CD4-positive, CD25-positive, alpha-beta regulatory T cell (primary cell): ENCODE measurements at places on chromosomes 11 and 22.

DNA sequence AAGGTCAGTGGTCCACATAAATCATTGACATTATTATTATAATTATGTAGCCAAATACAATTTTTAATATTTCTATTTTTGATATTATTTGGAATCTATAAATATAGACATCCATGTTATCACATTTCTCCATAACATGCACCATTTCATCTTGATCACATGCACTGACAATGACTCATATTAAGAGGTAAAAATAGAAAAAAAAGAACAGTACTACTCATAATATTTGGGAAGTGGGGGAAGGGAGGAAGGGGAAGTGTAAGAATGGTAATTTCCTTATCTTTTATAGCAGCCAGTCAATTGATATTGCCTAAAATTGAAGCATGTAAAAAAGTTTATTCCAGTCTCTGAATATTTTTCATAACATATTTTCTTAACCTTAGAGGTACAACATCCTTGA, 72.3 kb downstream of the ADM start:
- no peak for DNase-seq

- DNase-seq: peak; percentile 69
These were observed 17.1 kb downstream of the GRAP2 start for GRCh38 chr22:39917776-39918495.

- peak; percentile 6 for DNase-seq
These were observed 55.0 kb upstream of the ANO3 start for GRCh38 chr11:26276798-26277424.

GRCh38 chr11:110087812-110088534, 5.2 kb upstream of the ZC3H12C start:
- no peak for DNase-seq

- DNase-seq: no peak
These were observed 33.9 kb upstream of the CXCR5 start for GRCh38 chr11:118849825-118850224.

GRCh38 chr11:82673631-82674030, 60.0 kb downstream of the FAM181B start:
- no peak for DNase-seq

DNA sequence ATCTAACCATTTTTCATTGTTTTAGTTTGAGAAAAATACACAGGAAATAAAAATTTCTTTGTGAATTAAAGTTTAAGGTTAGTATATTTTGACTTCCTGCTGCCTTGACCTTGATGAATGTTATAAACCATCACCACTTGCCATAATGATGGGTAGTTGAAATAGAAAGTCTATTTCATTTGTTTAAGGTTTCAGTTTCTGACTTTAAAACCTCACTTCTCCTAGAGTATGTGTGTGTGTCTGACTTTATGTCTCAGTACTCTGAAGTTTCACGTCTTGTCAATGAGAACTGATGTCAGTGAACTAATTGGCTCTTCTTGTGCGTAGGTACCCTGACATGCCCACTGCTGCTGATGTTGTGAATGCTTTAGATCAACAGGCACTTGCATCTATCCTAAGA, 188.2 kb downstream of the METTL15 start:
- DNase-seq: no peak

DNA sequence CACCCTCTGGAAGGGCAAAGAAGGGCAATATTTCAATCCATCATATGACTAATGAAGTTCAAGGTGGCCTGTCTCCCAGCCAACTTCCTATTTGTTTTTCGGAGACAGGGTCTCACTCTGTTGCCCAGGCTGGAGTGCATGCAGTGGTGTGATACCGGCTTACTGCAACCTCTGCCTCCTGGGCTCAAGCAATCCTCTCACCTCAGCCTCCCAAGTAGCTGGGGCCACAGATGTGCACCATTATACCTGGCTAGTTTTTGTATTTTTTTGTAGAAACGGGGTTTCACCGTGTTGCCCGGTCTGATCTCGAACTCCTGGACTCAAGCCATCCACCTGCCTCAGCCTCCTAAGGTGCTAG, 13.4 kb downstream of the ABTB2 start:
- no peak for DNase-seq

GRCh38 chr11:61947486-61948210, 2.5 kb upstream of the BEST1 start:
- peak; percentile 60 for DNase-seq

DNA sequence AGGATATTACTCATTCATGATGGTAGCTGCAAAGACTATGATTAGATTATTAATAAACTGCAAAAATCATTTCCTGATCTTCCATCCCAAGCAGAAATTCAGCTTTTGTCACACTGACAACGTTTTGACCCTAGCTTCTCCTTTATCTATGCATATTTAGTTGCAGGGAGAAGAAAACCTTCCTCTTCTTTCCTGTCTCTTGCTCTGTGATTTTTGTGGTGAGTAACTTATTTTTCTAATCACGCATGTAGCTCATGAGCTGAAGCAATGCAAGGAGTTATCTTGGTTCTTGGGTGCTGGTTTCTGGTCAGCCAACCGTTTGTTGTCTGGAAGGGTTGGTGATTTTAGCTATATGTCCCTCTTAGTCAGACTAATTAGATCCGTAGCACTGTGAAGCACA, 56.4 kb downstream of the FDX1 start:
- no peak for DNase-seq

DNA sequence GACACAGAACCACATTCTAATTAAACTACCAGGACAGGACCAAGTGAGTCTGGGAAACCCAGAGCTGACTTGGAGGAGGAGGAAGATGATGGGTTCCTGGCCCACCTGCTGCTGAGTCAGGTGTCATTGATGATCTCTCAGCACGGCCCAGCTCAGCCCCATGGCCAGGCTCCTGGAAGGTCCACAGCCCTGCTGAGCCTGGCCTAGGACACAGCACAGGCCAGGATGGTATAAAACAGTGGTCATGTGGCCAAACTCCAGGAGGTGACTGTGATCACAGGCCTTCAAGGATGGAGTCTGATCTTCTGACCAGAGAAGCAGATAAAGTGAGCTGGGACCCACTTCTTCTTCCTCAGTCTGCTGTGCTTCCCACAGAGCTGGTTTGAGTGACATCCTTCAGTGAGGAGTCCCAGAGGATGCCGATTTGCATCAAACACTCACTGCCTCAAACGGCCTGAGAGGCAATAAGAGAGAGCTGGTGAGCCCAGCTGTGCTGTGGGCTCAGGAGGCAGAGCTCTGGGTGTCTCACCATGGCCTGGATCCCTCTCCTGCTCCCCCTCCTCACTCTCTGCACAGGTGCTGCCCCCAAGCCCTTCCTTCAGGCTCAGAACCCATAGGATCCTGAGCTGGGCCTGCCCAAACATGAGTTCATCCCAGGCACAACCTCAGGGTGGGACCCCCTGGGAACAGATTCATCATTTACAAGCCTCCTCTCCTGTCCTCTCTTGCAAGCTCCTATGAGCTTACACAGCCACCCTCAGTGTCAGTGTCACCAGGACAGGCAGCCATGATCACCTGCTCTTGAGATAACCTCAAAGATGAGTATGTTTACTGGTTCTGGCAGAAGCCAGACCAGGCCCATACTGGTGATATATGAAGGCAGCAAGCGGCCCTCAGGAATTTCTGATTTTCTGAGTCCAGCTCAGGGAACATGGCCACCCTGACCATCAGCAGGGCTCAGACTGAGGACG, 37.7 kb upstream of the IGLL5 start:
- no peak for DNase-seq

DNA sequence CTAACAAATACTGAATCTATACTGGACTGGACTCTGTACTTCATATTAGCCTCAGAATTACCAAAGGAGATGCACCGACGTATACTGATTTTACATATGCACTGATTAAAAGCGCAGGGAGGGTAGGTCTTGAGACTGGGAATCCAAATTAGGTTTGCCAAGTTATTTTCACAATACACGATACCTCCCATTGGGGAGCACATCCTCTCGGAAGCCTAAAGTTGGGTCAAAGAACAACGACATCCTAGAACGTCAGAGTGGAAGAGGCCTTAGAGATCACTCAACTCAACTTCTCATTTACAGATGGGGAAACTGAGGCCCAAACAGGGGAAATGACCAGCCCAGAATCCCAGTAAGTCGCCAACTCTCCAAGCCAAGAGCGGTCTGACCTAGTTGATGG, 626 bp downstream of the DNAL4 start:
- DNase-seq: peak; percentile 13

GRCh38 chr11:101444164-101444563, 139.6 kb downstream of the TRPC6 start:
- DNase-seq: no peak

DNA sequence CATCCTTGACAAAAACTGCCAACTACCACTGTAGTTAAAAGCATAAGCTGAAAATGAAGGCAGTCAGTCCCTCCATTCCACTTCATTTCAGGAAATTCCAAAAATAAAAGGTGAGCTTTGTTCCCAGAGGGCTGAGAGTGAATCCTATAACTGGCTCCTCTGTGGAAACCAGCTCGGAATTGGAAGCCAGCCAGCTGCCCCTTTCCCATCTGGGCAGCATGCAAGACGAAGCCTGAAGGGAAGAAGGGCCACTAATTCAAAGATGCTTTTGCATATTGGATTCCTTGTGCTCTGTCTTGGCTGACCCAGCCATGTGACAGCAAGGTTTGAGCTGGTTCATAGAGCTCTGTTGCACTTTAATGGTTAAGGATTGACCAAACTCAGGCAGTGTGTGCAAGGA, 83.4 kb downstream of the ALX4 start:
- DNase-seq: no peak

GRCh38 chr11:95559899-95560298, 229.7 kb downstream of the FAM76B start:
- no peak for DNase-seq

- DNase-seq: no peak
These were observed 44.8 kb downstream of the ENDOD1 start for GRCh38 chr11:95134491-95134890.

GRCh38 chr22:35498026-35498800, 42.4 kb upstream of the RASD2 start:
- no peak for DNase-seq

DNA sequence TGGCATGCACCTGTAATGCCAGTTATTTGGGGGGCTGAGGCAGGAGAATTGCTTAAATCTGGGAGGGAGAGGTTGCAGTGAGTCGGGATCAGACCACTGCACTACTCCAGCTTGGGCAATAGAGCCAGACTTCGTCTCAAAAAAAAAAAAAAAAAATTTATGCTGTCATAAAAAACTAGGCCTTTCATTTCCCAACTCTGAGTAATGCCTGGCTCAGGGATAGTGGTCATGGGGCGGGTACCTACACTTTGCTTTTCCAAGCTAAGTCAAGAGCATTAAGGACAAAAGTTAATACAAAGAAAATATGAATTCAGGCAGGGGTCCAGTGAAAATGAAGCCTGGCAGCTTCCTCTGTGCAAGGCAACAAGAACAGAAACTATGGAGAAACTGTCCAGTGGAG, 16.3 kb downstream of the CPSF7 start:
- DNase-seq: no peak

GRCh38 chr11:64449381-64450167, 90.6 kb downstream of the RPS6KA4 start:
- peak; percentile 42 for DNase-seq

DNA sequence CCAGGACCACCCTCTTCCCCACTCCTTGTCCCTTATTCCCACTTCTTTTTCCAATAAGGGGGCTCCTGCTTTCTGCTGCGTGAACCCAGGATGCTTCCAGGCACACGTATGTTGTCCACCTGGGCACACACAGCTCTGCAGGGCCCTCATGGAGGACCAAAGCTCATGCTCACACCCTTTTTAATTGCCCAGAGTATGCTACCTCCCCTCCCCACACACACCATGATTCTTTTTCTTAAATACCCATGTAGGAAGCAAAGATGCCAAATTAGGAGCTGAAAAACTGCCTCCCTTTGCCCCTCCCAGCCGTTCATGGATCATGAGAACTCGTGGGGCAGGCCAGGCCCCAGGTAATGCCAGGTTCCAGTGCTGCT, 5.1 kb downstream of the NECTIN1 start:
- no peak for DNase-seq

GRCh38 chr11:13098063-13098462, 88.9 kb downstream of the RASSF10 start:
- DNase-seq: no peak

- no peak for DNase-seq
These were observed 9.9 kb downstream of the MTMR2 start for GRCh38 chr11:95913830-95914615.

DNA sequence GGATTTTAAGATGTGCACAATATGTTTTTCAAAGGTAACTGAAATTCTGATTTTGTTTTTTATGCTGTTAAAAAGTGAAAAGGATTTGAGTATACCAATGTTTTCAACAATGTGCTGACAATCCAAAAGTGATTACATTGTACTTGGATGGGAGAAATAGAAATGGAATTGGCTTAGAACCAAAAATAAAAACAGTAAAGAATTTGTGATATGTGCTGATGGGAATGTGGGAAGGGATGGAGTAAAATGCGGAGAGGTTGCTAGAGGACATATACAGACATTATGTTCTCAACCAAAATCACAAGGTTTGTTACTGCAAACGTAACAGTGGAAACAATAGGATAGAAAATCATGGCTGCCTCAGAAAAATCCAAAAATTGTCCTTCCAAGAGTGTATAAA, 279.3 kb upstream of the TENM4 start:
- DNase-seq: no peak

DNA sequence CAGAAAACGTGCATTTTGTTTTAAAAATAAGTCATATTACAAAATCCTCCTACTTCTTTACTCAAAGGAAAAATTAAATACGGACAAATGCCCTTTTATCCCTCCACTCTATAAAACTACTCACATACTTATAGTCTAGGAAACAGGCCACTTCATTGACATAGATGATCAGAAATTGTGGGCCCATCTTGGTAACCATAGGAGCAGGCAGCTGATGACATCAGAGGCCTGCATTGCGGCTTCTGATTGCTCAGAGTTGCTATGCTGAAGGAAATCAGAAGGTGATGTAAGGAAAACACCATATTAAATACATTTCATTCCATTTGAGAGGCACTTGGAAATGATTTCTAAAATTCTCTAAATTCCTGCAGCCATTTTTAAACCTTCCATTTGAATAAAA, 27.0 kb downstream of the FAM76B start:
- DNase-seq: no peak
